ENCODE measurements at places on chromosomes 13 and 19. TPM values are rescaled to one million over a fixed set of nuclear protein-coding genes. Genes with fewer than 3 reads are reported as not detected.

GRCh38 chr19:28633319-28634018 is 579.5 kb downstream of the UQCRFS1 start:
- DNase-seq = peak; percentile 57

DNA sequence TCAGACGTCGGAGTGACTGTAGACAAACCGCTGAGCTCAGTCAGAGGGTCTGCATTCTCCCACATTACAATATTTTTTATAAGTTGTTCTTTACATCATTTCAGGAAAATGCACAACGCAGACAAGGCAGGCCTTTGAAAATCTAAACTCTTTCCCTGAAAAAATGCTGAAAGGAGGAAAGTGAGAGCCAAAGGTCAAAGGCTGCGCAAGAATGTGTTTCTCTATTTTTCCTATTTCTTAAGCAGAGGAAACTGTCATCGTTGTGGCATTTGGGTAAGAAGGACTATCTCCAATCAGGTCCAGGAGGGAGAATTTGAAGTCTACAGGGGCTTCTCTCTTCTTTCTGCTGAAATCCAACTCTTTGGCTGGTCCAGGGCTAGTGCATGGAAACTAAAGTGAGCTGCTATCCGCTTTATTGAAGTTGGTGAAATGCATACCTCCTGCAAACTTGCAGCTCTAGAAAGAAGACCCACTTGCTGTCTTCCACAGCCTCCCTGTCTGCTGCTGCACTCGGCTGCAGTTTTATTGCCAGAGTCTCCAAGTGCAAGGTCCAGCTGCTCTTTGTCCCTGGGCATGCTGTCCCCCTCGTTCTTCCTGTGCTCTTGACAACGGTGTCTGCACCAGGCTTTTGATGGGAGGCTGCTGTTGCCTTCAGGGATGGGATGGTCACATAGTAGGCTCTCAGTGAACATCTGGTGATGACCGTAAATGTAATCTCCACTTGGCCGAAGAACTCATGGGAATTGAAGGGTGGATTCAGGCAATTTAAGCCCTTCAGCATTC is 31.2 kb downstream of the ZNF536 start:
- DNase-seq = no peak

- no peak for DNase-seq
Observed at GRCh38 chr19:51368366-51369282, at the start of gene CLDND2. CLDND2 (minus strand) TSS chr19:51369003; CDS start chr19:51368577, 426 bp downstream.

- DNase-seq = no peak
Observed at GRCh38 chr19:41850381-41850780, 5.5 kb downstream of the DMRTC2 start.

DNA sequence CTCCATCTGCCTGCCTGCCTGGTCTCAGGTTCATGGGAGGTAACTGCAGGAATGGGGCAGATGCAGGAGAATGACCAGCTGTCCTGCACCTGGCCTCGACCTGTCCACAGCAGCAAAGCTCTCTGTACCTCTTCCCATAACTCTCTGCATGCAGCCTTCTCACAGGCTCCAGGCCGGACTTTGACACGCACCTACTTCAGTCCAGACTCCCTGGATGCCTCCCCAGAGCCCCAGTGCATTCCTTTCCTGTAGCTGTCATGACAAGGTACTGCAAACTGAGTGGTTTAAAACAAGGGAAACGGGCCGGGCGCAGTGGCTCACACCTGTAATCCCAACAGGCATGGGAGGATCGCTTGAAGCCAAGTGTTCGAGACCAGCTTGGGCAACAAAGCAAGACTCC is 3.3 kb downstream of the NANOS2 start:
- peak; percentile 60 for DNase-seq

- no peak for DNase-seq
Observed at GRCh38 chr19:43457809-43458208, 7.6 kb downstream of the LYPD3 start.

- DNase-seq = no peak
Observed at GRCh38 chr13:89846926-89847585, 1500.4 kb upstream of the MIR17HG start.

DNA sequence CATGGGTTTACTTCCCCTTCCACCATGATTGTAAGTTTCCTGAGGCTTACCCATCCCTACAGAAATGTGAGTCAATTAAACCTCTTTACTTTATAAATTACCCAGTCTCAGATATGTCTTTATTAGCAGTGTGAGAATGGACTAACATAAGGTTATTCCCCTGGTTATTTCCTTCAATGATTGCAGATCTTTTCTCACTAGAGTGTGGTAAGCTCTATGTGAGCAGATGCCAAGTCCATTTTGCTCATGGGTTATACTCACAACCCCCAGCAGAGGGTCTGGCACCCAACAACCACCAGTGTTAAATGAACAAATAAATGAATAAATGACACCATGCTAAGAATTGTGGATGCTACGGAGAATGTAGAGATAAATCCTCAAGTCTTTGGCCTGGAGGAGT is 472.8 kb downstream of the LIG4 start:
- DNase-seq = no peak

DNA sequence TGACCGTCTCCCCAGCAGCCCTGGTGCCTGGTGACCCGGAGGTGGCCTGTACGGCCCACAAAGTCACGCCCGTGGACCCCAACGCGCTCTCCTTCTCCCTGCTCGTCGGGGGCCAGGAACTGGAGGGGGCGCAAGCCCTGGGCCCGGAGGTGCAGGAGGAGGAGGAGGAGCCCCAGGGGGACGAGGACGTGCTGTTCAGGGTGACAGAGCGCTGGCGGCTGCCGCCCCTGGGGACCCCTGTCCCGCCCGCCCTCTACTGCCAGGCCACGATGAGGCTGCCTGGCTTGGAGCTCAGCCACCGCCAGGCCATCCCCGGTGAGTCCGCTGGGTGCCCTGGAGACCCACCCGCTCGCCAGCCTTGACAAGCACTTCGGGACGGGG is 2.2 kb downstream of the MADCAM1 start:
- peak; percentile 5 for DNase-seq

DNA sequence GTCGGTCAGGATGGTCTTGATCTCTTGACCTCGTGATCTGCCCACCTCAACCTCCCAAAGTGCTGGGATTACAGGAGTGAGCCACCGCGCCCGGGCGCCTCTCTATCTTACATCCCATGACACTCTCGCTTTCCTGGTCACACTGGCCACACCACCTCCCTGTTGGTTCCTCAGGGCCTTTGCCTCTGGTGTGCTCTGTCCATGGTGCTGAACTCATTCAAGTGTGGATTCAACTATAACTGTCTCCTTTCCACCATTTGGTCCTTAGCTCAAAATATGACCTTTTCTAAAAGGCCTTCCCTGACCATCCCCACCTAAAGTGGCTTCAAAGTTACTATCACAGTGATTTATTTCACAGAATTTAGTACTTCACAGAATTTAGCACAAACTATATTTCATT is 3.7 kb upstream of the SMIM17 start:
- DNase-seq = no peak

Gene TICAM1
- 20.5 TPM for polyA plus RNA-seq

Gene CEACAM7
- polyA plus RNA-seq = not detected

Gene LIM2
- not detected for polyA plus RNA-seq

Gene KLK15
- not detected for polyA plus RNA-seq

Gene LILRB4
- polyA plus RNA-seq = not detected
